Cardiac muscle cell (in vitro differentiated cells and primary cell): ENCODE measurements at places on chromosomes 5 and 9. TPM values are rescaled to one million over a fixed set of nuclear protein-coding genes. Genes with fewer than 3 reads are reported as not detected.
A peak's percentile ranks its signal among the peaks of the same experiment; 100 is the strongest.

Gene ADAMTS2
- total RNA-seq = 2.5 and 8.8 TPM in 2 replicates

Gene PDE6A
- 0.21 TPM in 1 of 2 replicates, not detected in the other for total RNA-seq

Gene NEUROG1
- not detected in 2 replicates for total RNA-seq

Gene LAMC3
- 7.5 and 14.0 TPM in 2 replicates for total RNA-seq

Gene CBY3
- total RNA-seq = 0.18 TPM in 1 of 2 replicates, not detected in the other

Gene OGN
- 0.11 TPM in 1 of 2 replicates, not detected in the other for total RNA-seq

Gene DNAH5
- under 0.01 and 0.03 TPM in 2 replicates for total RNA-seq

Gene DNAJC18
- total RNA-seq = 10.0 and 10.1 TPM in 2 replicates

Gene CSF2
- not detected in 2 replicates for total RNA-seq

- no peak for DNase-seq
Observed at GRCh38 chr5:56479696-56480077, 246.6 kb upstream of the ANKRD55 start.

GRCh38 chr9:87350915-87351314 is 146.8 kb upstream of the DAPK1 start:
- DNase-seq = no peak

DNA sequence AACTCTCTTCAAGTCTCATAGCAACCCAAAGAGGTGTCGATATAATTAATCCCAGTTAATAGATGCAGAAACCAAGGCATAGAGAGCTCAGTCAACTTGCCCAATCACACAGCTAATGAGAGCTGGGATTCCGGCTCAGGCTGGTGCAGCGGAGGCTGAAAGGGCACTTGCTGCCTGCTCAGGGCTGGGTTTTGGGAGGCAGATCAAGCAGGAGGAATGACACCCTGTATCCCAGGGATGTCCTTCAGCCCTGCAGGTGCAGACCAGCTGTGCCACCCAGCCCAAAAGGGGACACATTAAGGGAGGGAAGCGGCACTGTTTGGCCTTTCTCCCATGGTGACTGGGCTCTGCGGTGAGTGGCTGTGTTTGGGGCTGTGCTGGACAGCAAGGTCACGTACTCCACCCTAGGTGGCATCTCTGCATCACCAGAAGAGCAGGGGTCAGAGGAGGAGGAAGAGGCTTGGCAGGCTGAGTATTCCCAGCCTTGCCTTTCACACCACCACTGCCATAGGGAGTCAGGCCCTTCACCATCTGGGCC is 124.1 kb downstream of the MVB12B start:
- DNase-seq = no peak

DNA sequence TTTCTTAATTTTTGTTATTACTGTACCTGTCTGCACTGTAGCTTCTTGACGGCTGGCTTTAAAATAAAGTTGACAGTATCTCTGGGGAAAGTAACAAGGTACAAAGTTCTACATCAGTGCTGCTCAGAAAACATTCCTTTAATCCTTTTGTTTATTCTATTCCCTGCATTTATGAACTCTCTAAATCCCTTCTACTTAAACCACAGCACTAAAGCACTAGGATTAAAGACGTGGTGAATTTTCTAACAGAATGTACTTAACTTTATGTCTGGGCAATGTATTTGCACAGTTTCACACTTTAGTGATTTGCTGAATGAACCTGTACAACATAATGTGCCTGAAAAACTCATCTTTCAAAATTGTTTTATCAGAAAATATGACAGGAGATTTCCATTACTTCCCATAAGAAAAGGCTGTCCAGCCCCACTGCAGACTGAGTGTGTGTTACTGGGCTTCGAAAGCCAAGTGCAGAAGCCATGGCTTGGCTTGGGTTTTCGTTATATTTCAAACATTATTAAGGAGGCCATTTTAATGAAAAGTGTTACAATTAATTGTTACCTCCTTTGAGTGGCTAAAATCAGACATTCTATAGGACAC is 43.8 kb downstream of the LHFPL2 start:
- DNase-seq = no peak

- no peak for DNase-seq
Observed at GRCh38 chr5:56837381-56837780, 22.0 kb downstream of the MAP3K1 start.

- no peak for DNase-seq
Observed at GRCh38 chr5:74374656-74375055, 265.9 kb downstream of the ENC1 start.

- DNase-seq = no peak
Observed at GRCh38 chr5:17891881-17892280, 257.6 kb downstream of the TAF11L14 start.

- DNase-seq = no peak
Observed at GRCh38 chr5:55485073-55485472, 49.7 kb downstream of the PLPP1 start.

DNA sequence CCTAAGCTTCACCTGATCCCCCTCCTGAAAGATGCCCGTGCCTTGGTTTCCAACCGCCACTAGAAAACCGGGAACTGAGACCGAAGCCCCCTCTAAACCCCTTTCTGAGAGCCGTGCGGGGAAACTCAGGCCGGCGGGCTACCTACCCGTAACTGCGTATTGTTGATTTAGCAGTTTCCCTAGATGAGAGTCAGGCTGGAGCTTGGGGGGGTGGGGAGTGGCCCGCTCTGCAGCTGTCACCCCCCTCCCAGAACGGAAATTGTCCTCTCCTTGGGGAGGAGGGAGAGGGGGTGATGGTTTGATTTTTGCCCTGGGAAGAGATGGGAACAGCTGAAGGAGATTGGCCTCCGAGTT is 2.5 kb downstream of the CXXC5 start:
- DNase-seq = no peak

- no peak for DNase-seq
Observed at GRCh38 chr5:15798006-15798405, 298.0 kb downstream of the FBXL7 start.

- DNase-seq = no peak
Observed at GRCh38 chr9:116133163-116133562, 20.4 kb upstream of the PAPPA start.

DNA sequence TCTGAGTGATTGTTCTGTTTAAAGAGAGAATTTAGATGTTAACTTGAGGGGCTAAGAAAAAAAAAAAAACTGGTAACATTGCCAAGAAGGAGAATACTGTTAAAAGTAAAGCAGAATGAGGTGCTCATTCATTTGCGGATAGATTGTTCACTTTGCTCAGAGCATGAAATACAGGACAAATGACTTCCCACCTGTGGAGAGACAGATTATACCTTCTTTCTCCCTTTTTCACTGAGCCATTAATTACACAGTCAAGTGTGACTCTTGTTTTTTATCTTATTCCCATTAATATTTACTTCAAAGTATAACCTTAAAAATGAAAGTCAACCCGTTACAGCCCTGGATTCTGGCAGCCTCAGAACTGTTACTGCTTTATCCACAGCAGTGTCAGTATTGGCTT is 264.5 kb downstream of the TAF11L14 start:
- no peak for DNase-seq

GRCh38 chr9:74765481-74765971 is 122.2 kb downstream of the TRPM6 start:
- no peak for DNase-seq

DNA sequence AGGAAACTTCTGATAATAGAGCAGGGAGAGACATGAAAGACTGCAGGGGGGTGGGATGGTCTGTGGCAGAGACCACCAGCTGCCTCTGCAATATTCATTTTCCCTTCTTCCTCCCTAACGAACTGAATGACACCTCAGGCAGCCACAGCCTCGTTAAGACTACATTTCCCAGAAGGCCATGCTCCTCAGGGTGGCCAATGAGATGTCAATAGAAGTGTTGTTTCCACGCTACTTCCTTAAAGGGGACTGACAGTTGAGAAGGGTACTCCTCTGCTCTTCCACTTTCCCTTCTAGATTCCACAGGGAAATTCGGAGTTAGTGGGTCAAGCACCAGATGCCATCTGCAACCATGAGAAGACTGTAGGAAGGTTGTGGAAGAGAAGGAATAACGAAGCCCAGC is 52.0 kb upstream of the DAPK1 start:
- peak; percentile 27 for DNase-seq

DNA sequence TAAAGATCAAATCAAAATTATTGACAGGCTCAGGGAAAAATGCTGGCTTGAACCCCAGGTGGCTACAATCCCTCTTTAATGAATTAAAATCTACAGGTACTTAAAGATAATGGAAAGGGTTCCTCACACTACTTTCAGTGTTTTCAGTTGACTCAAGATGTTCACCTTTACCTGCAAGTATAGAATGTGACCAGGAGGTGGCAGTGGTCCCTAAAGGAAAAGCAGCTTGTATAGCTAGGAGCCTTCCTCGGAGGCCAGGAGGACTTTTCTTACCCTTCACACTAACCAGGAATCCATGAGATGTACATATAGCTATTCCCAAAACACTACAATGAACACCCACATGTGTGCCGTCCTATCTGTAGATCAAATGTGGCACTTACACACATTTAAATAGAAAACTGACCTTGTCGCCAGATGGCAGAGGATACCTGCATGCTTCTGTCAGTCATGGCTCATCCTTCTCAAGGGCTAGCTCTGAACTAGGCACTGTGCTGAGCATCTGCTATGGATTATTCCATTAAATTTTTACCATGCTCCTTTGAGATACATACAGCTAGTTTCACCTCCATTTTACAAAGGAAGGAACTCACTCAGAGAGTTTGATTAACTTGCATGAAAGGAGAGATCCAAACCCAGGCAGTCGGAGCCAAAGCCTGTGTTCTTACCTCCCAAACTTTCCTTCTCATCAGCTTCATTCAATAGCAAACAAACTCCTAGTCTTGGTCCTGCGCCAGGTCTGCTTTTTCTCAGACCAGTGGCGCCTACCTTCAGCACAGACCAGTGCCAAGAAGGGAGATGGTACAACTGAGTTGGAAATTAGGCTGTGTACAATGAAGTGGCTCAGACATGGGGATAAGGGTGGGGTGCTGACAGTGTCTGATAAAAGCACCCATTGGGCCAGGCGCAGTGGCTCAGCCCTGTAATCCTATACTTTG is 24.5 kb downstream of the C9orf152 start:
- DNase-seq = peak; percentile 87

GRCh38 chr5:178129296-178129695 is 1.5 kb upstream of the RMND5B start:
- no peak for DNase-seq

DNA sequence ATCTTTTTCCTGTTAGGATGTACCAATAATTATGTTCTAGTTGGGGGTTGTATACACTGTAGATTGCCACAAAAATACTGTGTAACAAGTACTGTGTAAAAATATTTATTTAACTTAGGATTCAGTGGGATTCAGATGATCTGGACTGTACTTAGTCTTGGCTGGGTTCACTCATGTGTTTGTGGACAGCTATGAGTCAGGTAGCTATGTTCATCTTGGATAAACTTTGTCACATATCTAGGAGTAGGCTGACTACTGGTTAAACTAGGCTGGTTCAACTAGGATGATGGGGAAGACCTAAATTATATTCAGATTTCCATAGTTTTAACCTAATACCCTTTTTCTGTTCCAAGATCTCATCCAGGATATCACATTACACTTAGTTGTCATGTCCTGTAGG is 32.1 kb upstream of the TNFSF15 start:
- no peak for DNase-seq

- DNase-seq = peak; percentile 76
Observed at GRCh38 chr9:128456613-128457061, 831 bp downstream of the ODF2 start.

- no peak for DNase-seq
Observed at GRCh38 chr9:90801973-90802322, 329 bp downstream of the SYK start.
